Activated CD4-positive, alpha-beta T cell treated with anti-CD3 and anti-CD28 coated beads, Interleukin-2, amount 10 ng/mL, durations not matched to agents 7 days and 5 days (primary cell): ENCODE measurements at places on chromosomes 7 and 10.

- no peak for DNase-seq
These were observed 114.0 kb downstream of the MAD1L1 start for GRCh38 chr7:2118630-2119190.

GRCh38 chr10:125009661-125010161 lies 67.8 kb downstream of the ZRANB1 start:
- no peak for DNase-seq

GRCh38 chr10:101763141-101763846 lies 12.6 kb downstream of the FGF8 start:
- DNase-seq = no peak

DNA sequence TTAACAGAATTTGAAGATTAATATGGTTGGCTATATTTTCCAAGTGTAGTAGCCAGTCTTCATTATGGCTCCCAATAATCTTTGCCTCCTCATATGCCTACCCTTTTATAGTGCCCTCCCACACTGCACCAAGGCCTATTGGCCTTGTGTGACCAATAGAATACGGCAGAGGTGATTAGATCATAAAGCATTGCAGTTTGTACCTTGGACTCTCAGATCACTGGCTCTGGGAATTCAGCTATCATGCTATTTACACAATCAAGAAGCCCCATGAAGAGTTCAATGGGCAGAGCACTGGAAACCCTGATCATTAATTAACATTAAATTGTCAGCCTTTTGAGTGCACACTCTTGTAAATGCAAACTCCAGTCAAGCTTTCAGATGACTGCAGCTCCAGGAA lies 154.5 kb upstream of the MAGI2 start:
- DNase-seq = no peak

- peak; percentile 74 for DNase-seq
These were observed 50.6 kb upstream of the ITGB1 start for GRCh38 chr10:33008499-33009243.

DNA sequence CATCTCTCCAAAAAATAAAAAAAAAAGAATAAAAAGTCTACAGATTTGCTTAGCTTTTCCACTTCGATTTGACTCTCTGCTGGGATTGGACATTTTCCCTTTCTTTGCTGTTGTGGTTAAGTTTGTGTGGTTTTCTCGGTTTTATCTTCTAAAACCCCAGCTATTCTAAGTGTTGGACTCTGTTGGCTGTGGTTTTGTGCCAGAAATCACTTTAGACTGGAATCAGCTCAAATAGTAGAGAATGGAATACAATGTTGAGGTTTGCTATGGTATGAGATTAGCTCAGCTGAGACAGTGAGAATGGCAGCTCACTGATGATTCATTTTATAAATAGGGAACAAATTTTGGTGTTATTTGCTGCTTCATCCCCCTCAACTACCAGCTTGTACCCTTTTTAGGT lies 116.0 kb downstream of the BUB3 start:
- DNase-seq = no peak

- no peak for DNase-seq
These were observed 237.7 kb upstream of the TMEM72 start for GRCh38 chr10:44673245-44673983.

DNA sequence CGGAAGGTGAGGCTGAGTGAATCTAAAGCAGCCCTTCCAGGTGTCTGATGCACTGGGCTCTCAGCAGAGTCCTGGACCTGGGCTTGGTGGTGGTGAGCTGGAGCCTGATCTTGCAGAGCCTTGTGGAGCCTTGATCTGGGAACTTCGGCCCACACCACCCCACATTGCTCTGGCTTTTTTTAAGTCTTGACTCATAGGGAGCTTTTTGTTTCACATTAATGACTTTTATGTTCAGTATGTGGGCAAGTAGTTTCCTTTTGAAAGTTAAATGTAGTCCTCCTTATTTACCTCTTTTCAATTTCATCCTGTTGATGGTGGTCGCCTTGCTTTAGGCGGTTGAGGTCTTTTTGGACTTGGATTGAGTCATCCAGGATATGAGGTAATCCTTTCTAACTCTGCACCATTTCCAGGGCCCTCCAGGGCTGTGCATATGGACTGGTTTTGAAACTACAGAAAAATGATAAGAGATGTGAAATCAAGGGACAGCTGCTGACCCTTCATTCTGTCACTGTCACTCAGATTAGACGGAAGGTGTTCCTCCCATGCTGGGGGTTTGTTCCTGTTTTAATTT lies 2.9 kb upstream of the NRAP start:
- DNase-seq = peak; percentile 28

GRCh38 chr7:121195874-121196273 lies 132.9 kb upstream of the WNT16 start:
- no peak for DNase-seq

GRCh38 chr7:9307131-9307530 lies 873.7 kb downstream of the NXPH1 start:
- DNase-seq = no peak

- DNase-seq = no peak
These were observed 6.1 kb upstream of the NAT16 start for GRCh38 chr7:101186194-101186593.

- no peak for DNase-seq
These were observed 90.2 kb upstream of the ABI1 start for GRCh38 chr10:26950934-26951333.

DNA sequence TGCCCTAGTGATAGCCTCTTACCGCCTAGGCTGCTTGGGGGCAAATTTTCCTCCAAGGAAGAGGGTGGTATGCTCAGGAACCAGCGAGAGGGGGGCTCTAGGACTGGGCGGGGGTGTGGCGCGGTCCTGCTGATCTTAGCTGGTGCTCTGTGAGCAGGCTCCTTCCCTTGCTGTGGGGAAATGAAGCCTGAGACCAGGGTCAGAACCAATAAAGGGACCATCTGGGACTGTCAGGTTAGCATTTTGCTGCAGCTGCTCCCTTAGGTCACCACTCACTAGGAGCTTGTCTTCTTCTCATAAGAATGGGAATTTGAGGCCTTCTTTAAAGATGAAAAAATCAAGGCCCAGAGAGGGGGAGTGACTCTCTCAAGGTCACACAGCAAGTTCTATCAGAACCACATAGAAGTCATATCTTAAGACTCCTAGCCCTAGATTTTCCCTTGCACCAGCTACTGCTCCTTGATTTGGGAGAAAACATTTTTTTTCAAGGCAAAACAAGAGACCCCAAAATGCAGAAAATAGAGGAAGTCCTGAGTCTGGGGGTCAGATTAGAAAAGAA lies 2.0 kb upstream of the NEUROG3 start:
- DNase-seq = no peak

DNA sequence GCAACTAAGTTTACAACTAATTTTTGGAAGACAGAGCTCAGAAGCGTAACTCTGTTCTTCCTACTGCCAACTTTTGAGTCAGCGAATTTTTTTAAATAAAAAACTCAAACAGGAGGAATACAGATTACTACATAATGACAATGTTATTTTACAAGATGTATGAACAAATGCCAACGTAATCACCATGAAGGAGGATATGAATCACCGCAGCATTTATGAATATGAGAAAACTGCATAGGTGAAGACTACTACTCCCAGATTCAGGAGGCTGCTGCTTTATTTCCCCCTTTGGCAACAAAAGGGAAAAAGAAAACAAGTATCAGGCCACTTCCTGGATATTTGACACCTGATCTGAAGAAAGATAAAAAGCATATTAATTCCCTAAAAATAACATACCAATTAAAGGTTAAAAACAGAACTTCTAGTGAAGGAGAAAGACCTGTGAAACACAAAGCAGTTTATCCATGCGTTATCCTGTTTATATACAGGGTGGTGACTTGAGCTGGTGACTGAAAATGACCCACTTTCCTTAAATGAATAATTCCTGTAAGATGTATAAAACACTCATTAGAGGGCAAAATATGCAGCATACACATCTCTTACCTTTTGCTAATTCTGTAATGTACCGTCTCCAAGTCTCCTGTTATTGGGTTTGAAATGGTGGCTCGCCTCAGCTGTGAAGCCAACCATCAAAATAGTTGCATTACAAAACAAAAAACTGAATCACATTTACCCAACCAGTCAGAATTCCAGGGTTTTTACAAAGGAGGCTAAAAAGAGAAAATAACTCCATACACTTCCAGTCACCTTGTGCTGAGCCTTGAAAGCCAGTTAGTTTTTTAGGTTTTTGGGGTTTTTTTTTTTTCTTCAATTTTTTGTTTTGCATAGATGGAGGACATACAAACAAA lies 52.0 kb downstream of the P4HA1 start:
- no peak for DNase-seq

GRCh38 chr7:107715531-107715930 lies 28.4 kb upstream of the CBLL1 start:
- no peak for DNase-seq

DNA sequence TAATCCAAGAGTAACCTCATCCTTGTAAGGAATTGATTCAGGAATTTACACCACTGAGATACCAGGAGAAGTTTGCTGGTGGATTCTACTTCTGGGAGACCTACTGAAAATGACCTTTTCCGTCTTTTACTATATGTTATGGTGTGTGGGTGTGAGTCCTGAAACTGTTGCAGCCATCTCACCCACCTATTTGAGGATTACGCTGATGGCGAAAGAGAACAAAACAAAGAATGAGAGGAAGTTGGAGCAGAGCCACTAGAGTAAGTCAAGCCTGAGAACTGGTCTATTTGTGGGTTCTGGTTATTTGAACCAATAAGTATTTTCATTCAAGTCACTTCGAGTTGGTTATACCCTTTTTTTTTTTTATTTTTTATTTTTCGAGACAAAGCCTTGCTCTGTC lies 12.7 kb upstream of the ABCC2 start:
- DNase-seq = no peak

GRCh38 chr10:93580828-93581227 lies 14.4 kb downstream of the FFAR4 start:
- DNase-seq = no peak

DNA sequence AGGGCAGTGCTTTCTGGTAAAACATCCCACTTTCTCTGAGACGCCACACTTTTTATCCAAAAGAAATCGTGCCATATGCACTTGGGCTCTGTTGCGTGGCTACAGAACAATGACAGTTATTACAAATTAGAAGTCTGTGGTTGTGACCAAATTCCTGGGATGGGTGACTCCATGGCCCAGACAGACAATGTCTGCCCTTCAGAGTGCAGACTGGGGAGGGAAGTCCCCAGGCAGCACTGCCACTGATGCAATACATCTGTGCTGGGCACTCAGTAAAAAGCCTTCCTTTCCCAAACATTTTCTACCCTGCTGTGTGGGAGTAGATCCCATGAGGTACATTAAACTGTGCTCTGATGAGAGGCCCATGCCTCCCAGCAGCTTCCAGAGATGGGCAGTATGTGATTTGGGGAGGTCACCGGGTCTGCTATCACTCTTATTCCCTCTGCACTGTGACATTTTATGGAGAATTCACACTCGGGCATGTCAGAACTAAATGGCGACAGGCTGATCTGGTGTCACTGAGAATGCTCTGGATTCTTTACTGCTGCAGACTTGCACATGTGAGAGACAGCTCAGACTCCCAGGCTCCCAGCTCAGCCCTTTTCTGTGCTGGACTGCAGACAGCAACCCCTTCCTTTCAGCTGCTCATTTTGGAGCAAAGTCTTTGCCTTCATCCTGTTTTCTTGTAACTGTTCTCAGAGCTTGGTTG lies 243.5 kb upstream of the ZNF32 start:
- no peak for DNase-seq

- DNase-seq = no peak
These were observed 8.3 kb upstream of the GDF10 start for GRCh38 chr10:47291682-47292081.

GRCh38 chr10:116088985-116089384 lies 184.0 kb downstream of the GFRA1 start:
- DNase-seq = no peak

DNA sequence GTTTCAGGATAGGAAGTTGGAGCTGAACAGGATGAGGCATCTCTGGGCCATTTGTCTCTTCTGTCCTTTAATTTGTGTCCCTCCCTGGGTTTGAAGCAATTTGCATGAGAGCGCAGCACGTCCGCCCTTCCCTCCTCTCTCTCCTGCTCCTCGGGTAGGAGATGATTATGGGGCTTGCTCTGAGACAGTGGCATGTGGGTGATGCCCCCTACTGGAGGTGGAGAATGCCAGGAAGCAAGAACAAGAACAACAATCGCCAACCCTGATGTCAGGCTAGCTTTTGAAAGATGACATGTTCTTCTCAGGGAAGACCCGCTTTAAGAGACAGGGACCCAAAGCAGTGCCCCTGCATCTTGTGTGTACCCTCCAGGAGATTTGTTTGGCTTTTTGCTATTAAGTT lies 63.9 kb upstream of the LOXL4 start:
- peak; percentile 15 for DNase-seq

DNA sequence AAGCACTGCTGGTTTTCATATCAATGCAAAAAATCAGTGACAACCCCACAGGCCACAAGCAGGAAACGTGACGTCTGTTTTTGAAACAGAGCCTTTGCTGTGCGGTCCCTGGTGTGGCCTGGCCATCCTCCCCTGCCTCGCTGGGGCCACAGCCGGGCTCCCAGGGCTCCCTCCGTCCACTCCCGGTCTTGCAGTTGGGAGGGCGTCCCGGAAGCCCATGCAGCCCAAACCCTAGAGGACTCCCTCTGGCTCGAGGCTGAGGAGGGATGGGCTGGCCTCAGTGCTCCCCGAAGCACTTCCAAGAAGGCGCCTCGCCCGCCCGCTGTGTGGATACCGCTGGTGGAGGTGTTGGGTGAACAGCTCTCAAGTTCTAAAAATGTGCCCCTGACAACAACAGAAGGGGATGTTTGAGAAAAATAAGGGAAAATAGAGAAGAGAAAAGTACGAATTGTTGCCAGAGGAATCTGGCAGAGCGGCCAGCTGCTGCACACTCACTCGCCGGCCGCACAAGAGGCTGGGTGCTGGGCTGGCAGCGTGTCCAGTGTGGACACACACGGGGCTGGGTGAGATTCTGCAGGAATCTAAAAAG lies 73.5 kb downstream of the ZRANB1 start:
- DNase-seq = peak; percentile 18

GRCh38 chr7:114943953-114944744 lies 22.3 kb downstream of the MDFIC start:
- DNase-seq = no peak

DNA sequence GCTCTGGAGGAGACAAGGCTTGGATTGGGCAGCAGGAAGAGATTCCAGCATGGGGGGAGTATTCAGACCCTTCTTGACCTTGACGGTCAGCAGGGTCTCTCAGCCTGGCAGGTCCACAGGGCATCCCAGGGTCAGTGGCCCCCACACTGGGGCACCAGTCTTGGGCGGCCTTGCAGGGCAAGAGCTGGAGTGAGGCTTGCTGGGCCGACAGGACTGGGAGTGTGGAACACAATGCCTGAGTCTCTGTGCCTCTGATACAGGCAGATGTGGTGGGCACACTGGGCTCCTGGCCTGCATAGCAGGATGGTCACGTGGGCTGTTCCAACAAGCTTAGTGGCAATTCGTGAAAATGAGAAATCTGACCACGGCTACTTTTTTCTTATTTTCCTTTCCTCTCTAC lies 229.7 kb downstream of the TCERG1L start:
- DNase-seq = no peak

- no peak for DNase-seq
These were observed 49.6 kb upstream of the HELLS start for GRCh38 chr10:94496010-94496409.

DNA sequence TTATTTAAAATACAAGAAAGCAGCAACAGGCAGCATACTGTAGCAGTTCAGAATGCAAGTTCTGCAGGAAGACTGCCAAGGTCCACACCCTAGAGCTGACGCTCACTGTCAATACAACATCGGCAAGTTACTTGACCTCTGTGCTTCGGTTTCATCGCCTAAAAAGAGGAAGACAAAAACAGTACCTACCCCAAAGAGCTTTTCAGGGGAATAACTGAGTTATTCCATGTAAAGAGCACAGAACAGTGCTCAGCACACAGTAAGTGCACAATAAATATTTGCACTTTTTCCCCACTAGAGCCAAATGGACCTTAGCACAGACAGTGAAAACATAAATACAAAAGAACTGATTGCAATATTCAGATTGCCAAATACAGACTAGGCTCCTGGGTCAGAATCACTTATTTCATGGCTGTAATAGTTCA lies 88.6 kb downstream of the USP6NL start:
- no peak for DNase-seq
